ENCODE measurements at places on chromosomes 11 and 22.

GRCh38 chr11:19777039-19777376 lies 64.4 kb downstream of the NAV2 start:
- DNase-seq = no peak

DNA sequence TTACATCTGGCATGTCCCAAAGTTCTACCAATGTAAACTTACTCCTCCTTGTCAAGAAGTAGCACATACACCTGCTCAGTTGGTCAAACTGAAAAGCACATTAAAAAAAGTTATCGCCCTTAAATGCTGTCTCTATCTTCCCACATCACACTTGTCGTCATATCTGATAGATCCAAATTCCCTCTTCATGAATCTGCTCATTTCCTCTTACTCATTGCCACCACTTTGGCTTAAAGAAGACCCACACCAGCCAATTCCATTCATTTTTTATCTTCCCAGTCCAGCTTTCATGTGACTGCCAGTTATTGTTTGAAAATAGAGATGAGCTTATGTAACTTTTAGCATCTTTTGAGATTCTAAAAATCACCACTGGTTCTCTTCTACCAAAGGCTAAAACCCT lies 305.9 kb upstream of the MTNR1B start:
- no peak for DNase-seq

- no peak for DNase-seq
Observed at GRCh38 chr22:42343531-42344081, 73.2 kb upstream of the TCF20 start.

GRCh38 chr11:11436715-11437313 lies 83.8 kb upstream of the CSNK2A3 start:
- no peak for DNase-seq

- DNase-seq = no peak
Observed at GRCh38 chr22:44286646-44287045, 26.1 kb downstream of the SHISAL1 start.

DNA sequence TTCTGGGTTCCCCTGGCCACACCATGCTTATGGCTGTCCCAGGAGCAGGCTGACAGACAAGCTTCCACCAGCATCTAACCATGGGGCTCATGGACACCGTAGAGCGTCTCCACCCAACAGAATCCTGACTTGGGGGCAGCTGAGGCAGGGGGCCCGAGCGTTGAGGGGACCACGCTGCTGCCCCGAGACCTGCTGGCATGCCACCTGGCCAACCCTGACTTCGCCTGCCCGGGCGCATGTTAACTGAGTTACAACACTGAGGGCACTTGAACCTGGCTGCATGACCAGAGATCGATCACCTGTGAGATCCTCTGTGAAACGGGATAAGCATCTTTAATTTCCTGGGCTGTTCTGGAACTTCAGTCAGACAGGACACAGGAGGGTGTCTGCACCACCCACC lies 13.7 kb downstream of the PPM1F start:
- no peak for DNase-seq

GRCh38 chr11:5938603-5938965 lies 3.5 kb upstream of the OR56A3 start:
- no peak for DNase-seq

Measured in sciatic nerve (tissue), 2 donors.